ENCODE measurements at places on chromosomes 4 and X. TPM values are rescaled to one million over a fixed set of nuclear protein-coding genes. Genes with fewer than 3 reads are reported as not detected.

GRCh38 chr4:158781963-158782362, 13.1 kb downstream of the FNIP2 start:
- DNase-seq, result no peak
- H3K4me3 ChIP-seq, result no peak overlapping the region
- H3K4me1 ChIP-seq, result peaks cover 57% of the 10 kb centered on the region
- no peaks in the 10 kb centered on the region for H3K36me3 ChIP-seq

DNA sequence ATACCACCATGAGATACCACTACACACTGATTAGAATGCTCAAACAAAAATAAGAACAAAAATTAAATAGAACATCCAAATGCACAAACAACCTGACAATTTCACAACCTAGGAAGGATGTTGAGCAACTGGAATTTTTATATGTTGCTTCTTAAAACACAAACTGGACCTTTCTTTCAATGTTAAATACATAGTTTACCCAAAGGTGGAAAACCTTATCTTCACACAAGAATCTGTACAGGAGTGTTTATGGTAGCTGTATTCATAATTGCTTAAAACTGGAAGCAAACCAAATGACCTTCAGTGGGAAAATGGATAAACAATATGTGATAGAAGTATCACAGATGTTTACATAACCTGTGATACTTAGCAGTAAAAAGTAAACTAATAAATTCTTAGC, 573.8 kb downstream of the MAGEB5 start:
- no peak overlapping the region for H3K4me3 ChIP-seq
- H3K4me1 ChIP-seq, result no peaks in the 10 kb centered on the region
- H3K27ac ChIP-seq, result no peak overlapping the region
- H3K27me3 ChIP-seq, result no peaks in the 10 kb centered on the region
- DNase-seq, result no peak

GRCh38 chrX:19646282-19646681, 131.0 kb upstream of the MAP3K15 start:
- H3K4me1 ChIP-seq, result peaks cover 51% of the 10 kb centered on the region
- H3K27me3 ChIP-seq, result no peaks in the 10 kb centered on the region
- peaks cover 13% of the 10 kb centered on the region for H3K36me3 ChIP-seq
- DNase-seq, result no peak

- H3K4me1 ChIP-seq, result peaks cover 13% of the 10 kb centered on the region
- no peaks in the 10 kb centered on the region for H3K36me3 ChIP-seq
- no peak for DNase-seq
- H3K4me3 ChIP-seq, result no peak overlapping the region
Observed at GRCh38 chr4:147717878-147718277, 14.0 kb upstream of the ARHGAP10 start.

GRCh38 chr4:120018786-120019185, 47.9 kb downstream of the MAD2L1 start:
- H3K4me1 ChIP-seq, result no peaks in the 10 kb centered on the region
- H3K4me3 ChIP-seq, result no peak overlapping the region
- no peak for DNase-seq
- H3K36me3 ChIP-seq, result no peaks in the 10 kb centered on the region
- peaks cover 25% of the 10 kb centered on the region for H3K27me3 ChIP-seq

GRCh38 chr4:181550381-181550780, 692.8 kb upstream of the TENM3 start:
- no peaks in the 10 kb centered on the region for H3K4me1 ChIP-seq
- H3K36me3 ChIP-seq, result no peaks in the 10 kb centered on the region
- DNase-seq, result no peak
- H3K4me3 ChIP-seq, result no peak overlapping the region

GRCh38 chr4:173917255-173917960, 366.1 kb downstream of the FBXO8 start:
- DNase-seq, result no peak
- no peaks in the 10 kb centered on the region for H3K4me1 ChIP-seq
- no peaks in the 10 kb centered on the region for H3K27me3 ChIP-seq
- H3K4me3 ChIP-seq, result no peak overlapping the region
- H3K27ac ChIP-seq, result no peak overlapping the region

GRCh38 chr4:182863501-182863900, 53.7 kb downstream of the DCTD start:
- no peak overlapping the region for H3K4me3 ChIP-seq
- H3K27me3 ChIP-seq, result no peaks in the 10 kb centered on the region
- H3K36me3 ChIP-seq, result peaks cover 2% of the 10 kb centered on the region

DNA sequence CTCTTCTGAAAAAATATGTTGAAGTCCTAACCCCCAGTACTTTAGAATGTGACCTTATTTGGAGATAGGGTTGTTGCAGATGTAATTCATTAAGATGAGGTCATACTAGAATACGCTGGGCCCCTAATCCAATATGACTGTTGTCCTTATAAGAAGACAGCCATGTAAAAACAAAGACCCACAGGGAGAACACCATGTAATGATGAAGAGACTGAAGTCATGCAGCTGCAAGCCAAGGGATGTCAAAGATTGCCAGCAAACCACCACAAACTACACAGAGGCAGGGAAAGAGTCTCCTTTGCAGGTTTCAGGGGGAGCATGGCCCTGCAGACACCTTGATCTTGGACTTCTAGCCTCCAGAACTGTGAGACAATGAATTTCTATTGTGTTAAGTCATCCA, 37.4 kb downstream of the CXorf58 start:
- no peak for DNase-seq
- H3K27me3 ChIP-seq, result peaks cover 16% of the 10 kb centered on the region
- no peak overlapping the region for H3K27ac ChIP-seq
- H3K4me1 ChIP-seq, result no peaks in the 10 kb centered on the region

GRCh38 chr4:4521731-4522130, 20.1 kb downstream of the STX18 start:
- H3K27ac ChIP-seq, result no peak overlapping the region
- peaks cover 5% of the 10 kb centered on the region for H3K36me3 ChIP-seq
- no peaks in the 10 kb centered on the region for H3K27me3 ChIP-seq
- no peak overlapping the region for H3K4me3 ChIP-seq

DNA sequence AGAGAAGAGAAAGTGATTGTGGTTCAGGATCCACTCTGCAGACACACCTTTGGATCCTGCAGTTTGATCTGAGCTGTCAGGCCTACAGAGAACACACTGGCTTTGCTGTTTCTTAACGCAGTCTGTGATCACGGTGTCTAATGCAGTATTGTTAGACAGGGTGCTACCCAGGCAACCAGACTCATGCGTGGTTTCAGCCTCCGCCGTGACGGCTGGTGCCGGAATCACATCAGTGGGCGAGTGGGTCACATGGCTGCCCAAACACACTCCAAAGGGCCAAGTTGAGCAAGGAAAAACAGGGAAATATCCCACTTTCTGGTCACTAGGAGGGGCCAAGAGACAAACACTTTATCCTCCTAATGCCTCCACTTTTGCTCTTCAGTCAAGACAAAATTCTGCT, 27.5 kb downstream of the CCDC149 start:
- no peak for DNase-seq
- H3K27ac ChIP-seq, result no peak overlapping the region
- no peaks in the 10 kb centered on the region for H3K27me3 ChIP-seq

DNA sequence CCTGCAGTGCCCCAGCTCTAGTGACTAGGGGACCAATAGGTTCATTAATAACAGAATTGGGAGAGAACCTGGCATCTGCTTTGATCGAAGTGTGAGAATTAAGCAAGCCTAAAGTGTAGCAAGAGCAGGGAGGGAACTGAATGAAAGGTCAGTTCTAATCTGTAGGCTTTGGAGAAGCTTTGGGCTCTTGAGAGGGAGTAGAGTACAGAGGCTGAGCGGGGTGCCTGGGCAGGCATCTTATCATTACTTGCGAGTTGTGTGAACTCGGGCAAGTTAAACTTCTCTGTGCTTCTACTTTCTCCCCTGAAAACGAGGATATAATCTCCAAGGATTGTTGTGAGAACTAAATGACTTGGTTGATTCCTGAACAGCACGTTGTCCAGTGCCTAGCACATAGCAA, 906 bp upstream of the PARM1 start:
- no peaks in the 10 kb centered on the region for H3K36me3 ChIP-seq
- no peak for DNase-seq
- peaks cover 21% of the 10 kb centered on the region for H3K4me1 ChIP-seq
- no peak overlapping the region for H3K4me3 ChIP-seq
- no peak overlapping the region for H3K27ac ChIP-seq

The CT47B1 gene
- total RNA-seq, result not detected

The NXF2B gene
- not detected for total RNA-seq
